Stimulated activated CD4-positive, alpha-beta T cell treated with anti-CD3 and anti-CD28 coated beads, TNF-alpha, amount 100 ng/mL, for 4 hours (primary cell): ENCODE measurements at places on chromosomes 13 and 19.

DNA sequence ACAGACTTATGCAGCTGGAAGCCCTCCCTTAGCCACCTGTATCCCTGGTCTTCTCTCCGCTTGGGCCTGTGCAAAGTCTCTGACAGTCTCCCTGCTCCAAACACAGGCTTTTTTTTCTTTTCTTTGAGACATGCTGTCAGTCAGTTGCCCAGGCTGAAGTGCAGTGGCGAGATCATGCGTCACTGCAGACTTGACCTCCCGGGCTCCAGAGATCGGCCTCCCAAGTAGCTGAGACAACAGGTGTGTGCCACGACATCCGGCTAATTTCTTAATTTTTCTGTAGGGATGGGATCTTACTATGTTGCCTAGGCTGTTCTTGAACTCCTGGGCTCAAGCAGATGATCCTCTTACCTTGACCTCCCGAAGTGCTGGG is 1.6 kb downstream of the MZF1 start:
- no peak for DNase-seq

DNA sequence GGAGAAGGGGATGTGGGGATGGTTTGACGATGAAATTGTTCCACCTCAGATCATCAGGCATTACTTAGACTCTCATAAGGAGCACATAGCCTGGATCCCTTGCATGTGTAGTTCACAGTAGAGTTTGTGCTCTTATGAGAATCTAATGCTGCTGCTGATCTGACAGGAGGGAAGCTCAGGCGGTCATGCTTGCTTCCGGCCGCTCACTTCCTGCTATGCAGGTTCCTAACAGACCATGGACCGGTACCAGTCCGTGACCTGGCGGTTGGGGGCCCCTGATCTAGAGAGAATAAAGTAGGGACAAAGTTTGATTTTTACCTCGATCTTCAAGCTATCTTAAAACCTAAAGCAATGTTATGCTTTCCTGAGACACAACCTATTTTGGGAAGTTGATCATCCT is 373.8 kb upstream of the ARGLU1 start:
- no peak for DNase-seq

DNA sequence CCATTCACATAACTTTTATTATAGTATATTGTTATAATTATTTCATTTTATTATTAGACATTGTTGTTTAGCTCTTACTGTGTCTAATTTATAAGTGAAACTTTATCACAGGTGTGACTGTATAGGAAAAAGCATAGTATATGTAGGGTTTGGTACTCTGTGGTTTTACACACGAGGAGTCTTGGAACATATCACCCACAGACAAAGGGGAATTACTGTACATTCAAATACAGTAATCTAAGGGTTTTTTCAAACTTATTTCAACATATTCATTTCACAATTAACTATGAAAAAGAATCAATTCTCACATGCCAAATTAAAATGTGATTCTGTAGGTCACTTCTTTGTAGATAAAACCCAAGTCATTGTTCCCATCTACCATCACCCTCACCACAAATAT is 46.0 kb downstream of the RBM26 start:
- no peak for DNase-seq

- no peak for DNase-seq
These were observed 8.7 kb downstream of the BCL3 start for GRCh38 chr19:44757057-44757734.

DNA sequence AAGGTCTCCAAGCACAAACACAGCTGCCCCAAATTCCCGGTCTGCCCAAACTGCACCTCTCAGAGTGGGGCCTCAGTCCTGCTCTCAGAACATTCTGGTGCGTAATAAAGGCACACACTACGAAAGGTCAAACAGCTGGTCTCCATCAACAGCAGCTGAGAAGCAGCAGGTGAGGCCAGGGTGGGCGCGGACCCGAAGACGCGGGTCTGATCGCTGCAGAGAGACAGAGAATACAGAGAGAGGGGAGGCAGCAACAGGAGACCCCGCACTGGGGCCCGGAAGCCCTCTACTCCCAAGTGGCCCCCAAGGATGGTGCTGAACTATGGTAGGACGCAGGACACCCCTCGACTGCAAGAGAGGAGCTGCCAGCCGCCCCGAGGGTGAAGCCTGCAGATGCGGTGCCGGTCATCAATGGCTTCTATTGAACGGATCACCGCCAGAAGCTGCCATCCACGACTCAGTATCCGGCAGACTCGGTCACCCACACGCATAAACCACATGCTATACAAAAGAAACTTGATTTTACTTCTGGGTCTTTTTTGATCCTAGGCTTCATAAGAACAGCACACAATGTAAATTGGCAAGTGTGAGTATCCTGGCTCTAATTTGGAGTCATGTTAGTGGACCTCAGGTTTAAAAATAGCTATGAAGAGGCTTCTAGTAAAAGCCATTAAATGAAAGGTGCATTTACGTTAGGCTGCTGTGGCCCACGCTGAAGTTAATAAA is 33.4 kb downstream of the STK24 start:
- DNase-seq = no peak

DNA sequence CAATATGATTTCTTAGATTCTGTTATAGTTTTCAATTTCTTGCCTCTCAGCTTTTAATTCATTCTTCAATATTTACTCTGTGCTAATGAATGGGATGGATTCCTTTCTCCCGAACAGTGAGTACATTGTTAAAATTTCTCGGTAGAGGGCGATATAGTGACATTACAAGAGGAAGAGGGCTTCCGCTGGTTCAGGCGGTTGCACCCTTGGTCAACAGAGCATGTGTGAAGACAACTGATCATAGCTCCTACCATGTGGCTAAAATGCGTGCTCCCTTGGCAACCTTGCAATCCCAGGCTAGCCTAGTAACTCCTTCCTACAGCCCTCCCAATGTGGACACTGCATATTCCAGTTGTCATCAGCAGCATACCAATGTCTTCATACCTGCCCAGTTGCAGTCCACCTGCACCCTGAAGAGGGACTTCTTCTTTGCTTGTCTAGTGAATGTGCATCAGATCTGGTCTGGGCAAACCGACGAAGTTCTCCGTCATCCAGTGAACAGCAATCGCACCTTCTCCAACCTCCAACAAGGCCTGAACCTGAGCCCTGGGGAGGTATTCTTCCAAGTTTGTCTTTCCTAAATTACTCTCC is 653.0 kb upstream of the GPC6 start:
- no peak for DNase-seq

DNA sequence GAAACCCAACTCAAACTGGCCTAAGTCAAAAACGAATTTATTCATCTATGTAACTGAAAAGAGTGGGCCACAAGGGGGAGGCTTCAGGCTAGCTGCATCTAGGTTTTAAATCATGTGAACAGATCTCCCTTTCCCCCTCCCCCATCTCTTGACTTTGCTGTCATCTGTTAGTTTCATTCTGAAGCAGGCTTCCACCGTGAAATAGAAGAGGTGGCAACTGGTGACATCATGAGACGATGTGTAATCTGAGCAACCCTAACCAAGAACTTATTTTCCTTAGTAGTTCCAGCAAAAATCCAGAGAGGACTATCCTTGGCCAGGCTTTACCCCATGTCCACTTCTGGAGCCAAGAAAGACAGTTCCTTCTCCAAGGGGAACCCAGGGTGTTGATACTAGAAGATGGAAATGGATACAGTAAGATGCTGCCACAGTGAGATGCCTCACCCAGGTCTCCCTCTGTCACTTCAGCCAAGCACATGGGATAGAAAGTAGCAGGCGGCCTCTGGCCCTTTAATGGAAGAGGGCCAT is 9.4 kb downstream of the SAMD4B start:
- no peak for DNase-seq

GRCh38 chr13:45231722-45232121 is 30.9 kb upstream of the KCTD4 start:
- no peak for DNase-seq

DNA sequence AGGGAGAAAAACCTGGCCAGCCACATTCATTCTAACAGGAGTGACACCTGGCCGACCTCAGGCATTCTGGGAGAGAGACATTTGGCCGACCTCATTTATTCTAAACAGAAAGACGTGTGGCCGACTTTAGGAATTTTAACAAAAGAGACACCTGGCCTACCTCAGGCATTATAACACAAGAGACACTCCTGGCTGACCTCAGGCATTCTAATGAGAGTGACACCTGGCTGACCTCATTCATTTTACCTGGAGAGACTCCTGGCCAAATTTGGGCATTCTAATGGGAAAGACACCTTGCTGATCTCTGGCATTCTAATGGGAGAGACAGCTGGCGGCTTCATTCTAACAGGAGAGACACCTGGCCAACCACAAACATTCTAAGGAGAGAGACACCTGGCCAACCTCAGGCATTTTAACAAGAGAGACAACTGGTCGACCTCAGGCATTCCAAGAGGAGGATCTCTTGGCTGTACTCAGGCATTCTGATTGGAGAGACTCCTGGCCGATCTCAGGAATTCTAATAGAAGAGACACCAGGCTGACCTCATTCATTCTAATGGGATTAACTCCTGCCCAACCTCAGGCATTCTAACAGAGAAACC is 1353.9 kb downstream of the UQCRFS1 start:
- DNase-seq = no peak

DNA sequence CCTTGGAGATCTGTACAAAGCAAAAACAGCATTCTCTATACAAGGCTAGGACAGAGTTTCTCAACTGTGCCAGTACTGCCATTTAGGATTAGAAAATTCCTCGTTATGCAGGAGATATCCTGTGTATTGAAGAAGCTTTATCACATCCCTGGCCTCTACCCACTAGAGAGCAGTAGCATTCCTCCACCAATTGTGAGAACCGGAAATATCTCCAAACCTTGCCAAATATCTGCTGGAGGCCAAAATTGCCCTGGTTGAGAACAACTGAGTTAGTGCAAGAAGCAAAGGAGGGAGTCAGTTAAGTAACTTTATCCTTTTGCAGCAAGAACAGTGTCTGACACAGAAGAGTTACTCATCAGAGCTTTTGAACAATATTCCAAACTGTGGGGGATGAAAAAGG is 16.2 kb upstream of the FREM2 start:
- no peak for DNase-seq

DNA sequence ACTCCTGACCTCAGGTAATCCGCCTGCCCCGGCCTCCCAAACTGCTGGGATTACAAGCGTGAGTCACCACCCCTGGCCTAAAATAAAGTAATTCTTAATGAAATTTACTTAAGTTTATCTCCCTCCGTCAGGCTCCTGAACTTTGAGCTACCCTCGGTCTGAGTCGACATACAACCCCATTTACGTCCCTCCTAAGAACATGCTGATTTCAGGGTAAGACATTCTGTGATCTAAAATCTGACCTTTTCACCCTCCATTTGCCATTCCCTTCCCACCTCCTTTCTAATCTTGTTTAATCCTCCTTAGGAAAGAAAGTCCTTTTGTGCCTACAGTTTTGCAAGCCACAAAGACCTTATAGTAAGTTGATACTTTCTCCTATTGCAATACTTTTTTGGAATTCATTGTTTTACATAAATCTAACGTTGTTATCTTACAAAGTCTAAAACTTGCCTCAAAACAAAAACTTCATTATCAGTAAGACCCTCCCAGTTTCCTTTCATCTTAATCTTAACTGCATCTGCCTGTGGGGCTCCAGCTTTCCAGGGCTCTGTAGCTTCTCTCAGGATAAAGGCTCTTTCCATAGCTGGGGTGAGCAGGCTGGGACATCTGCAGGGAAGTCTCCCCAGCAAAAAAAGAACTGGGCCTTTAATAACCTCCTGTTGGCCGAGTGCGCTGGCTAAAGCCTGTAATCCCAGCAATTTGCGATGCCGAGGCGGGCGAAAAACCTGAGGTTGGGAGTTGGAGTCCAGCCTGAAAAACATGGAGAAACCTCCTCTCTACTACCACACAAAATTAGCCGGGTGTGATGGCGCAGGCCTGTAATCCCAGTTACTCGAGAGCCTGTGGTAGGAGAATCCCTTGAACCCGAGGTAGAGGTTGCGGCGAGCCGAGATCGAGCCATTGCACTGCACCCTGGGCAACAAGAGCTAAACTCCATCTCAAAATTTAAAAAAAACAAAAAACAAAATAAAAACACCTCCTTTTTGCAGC is 143.1 kb downstream of the ZNF737 start:
- DNase-seq = no peak

GRCh38 chr13:41054212-41054877 is 7.0 kb upstream of the WBP4 start:
- DNase-seq = peak; percentile 9

- no peak for DNase-seq
These were observed 17.7 kb upstream of the WASF3 start for GRCh38 chr13:26539738-26540292.

DNA sequence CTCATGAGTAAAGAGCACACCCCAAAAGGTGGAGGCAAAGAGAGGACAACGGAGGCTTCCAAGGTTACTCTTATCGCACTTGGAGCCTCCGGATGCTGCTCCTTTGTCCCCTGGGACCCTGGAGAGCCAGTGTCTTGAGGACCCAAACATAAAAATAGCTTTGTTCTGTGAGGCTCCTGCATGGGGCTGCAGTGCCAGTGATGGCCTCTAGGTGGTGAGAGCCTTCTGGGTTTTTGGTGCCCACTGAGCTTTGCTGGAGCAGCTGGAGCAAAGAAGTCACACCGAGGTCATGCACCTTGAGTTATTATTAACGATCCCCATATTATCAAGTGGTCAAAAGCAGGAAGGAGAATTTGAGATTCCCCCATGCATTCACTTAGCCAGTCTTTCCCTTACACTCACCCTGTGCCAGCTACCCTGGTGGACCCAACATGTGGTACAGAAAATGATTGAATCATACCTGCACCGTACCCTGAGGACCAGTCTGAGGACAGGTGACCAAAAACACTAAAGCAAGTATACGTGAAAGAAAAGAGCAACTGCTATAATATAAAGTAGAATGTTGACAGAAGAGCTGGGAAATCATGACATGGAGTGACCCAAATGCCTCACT is 41.5 kb downstream of the ZNF682 start:
- DNase-seq = no peak

GRCh38 chr13:110498327-110498726 is 63.2 kb downstream of the RAB20 start:
- no peak for DNase-seq

DNA sequence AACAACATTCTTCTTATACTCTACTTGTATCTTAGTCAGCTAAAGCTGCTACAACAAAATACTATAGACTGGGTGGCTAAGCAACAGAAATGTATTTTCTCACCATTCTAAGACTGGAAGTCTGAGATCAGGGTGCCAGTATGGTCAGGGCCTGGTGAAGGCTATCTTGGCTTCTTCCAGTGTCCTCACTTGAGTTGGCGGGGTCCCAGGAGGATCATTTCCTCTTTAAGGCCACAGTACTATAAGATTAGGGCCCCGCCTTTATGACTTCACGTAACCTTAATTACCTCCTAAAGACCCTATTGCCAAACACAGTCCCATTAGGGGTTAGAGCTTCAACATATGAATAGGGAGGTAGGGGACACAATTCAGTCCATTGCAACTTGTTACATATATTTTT is 30.7 kb upstream of the DOCK9 start:
- DNase-seq = no peak

- no peak for DNase-seq
These were observed 17.7 kb upstream of the DPY19L3 start for GRCh38 chr19:32387701-32388392.

GRCh38 chr13:64333888-64334287 is 2896.2 kb downstream of the PCDH9 start:
- no peak for DNase-seq
